Activated B cell treated with CpG ODN at 0.5 μM for 24 hours (primary cell): ENCODE measurements at places on chromosomes 7 and 10. TPM values are rescaled to one million over a fixed set of nuclear protein-coding genes. Genes with fewer than 3 reads are reported as not detected.

GRCh38 chr10:70672165-70673042 lies at the start of gene ADAMTS14:
Gene ADAMTS14, plus strand, starts transcription at chr10:70672506. Its CDS starts 297 bp downstream, at chr10:70672803.
- DNase-seq, result no peak

- no peak for DNase-seq
These were observed 8.4 kb downstream of the TCF7L2 start for GRCh38 chr10:112958275-112958995.

DNA sequence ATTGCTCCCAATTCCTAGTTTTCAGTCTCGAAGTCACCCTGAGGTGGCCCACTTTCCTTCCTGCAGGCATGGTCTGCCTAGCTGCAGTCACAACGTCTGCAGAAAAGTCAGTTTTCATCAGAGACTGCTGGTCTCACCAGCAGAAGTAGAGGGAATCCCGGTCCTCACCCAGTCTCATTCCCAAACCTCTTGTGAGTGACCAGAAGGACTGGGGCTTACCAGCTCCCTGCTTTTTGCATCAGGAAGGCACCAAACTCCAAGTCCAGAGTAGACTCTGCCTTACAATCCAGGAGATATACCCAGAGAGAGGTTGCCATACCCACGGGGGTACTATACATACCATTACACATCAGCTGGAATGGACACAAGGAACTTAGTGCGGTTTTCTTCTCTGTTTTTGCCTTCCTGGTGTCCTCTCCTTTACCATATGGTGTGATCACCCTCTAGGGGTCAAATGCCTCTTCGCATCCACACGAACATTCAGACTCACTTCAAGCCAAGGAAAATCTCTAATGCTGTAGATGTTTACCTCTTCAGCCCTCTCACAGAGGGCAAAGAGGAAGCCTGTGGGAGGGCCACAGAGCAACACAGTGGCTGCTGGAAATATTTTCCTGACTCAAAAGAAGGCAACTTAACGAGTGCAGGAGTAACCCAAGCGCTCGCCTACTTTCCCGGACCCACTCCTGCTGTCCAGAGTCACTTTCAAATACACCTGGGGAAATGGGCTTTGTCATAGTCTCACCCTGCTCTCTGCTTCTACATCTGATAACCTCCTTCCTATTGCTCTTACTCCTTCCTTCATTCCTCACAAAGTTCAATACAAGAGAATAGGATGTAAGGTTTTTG lies 220.9 kb downstream of the C7orf25 start:
- no peak for DNase-seq

DNA sequence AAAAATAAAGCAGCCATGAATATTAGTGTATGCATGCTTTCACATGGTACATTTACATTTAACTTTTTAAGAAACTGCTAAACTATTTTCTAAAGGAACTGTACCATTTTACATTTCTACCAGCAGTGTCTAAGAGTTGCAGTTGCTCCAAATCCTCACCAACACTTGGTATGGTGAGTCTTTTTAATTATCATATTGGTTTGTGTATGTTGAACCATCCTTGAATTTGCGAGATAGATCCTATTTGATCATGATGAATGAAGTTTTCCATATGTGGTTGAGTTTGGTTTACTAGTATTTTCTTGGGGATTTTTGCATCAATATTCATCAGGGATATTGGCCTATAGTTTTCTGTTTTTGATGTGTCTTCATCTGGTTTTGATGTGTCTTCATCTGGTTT lies 1057.2 kb downstream of the LRMDA start:
- DNase-seq, result no peak

- DNase-seq, result no peak
These were observed 15.5 kb upstream of the GTPBP4 start for GRCh38 chr10:972763-973162.

DNA sequence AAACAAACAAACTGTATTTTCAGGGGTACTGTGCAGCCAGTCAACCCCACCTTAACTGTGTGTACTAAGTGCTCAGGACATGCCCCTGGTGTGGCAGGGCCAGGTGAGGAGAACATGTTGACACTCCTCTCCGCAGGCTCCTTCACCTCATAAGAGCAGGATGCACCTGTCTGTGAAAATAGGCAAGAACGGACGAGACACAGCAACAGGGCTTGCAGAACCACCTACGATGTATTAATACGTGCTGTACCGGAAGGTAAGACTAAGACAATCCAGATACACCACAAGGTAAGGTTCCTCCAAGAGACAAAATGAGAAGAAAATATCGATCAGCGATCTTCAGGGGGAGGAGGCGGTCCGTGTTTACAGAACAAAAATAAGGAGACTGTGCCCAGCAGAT lies 65.8 kb upstream of the CAMK2B start:
- DNase-seq, result no peak

- no peak for DNase-seq
These were observed 28.6 kb upstream of the KCNK18 start for GRCh38 chr10:117168729-117169128.

DNA sequence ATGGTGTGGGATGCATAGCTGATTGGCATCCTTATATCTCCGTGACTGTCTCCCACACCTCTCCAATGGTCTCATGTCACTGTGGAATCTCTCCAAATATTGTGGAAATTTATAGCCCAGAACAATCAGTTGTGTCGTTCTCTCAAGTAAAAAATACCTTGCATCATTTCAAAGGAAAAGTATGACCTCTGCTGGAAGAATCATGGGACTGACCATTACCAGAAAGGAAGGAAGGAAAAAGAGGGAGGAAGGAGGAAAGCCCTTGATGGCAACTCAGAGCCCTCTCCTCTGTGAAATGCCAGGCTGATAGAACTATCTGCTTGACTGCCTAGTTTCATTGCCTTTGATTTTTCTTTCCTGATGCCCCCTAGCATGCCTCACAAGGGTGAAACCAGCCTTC lies 76.3 kb downstream of the FOXI2 start:
- DNase-seq, result no peak

DNA sequence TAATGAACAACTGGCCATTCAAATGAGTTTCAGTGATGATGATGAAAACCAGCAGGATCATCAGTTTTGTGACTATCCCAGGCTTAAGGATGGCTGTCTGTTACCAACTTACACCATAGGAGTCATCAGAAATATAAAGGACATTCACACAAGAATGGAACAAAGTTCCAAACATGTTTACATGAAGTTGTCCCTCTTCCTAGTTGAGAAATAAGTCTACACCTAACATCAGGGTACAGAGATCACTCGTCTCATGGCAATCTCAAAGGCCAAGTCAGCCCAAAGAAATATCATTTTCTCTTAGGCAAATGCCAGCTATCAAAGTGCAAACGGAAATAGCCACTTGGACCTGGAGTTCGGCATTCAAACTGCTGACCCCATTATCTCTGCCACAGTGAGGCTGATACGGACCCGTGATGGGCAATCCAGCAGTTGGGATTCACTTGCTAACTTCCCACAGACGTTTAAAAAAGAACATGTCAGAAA lies 53.0 kb downstream of the CREB3L2 start:
- no peak for DNase-seq

DNA sequence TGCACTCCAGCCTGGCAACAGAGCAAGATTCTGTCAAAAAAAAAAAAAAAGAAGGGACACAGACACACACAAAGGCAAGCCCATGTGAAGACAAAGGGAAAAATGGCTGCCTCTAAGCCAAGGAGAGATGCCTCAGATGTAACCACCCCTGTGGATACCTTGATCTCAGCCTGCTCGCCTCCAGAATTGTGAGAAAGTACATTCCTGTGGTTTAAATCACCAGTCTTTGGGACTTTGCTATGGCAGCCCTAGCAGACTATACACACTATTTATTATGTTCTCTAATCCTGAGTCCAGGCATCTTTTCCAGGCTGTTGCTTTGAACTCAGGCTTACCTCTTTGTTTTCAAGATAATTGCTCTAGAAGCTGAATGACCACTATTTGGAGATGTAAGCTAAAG lies 494.3 kb downstream of the GALNT17 start:
- DNase-seq, result no peak

DNA sequence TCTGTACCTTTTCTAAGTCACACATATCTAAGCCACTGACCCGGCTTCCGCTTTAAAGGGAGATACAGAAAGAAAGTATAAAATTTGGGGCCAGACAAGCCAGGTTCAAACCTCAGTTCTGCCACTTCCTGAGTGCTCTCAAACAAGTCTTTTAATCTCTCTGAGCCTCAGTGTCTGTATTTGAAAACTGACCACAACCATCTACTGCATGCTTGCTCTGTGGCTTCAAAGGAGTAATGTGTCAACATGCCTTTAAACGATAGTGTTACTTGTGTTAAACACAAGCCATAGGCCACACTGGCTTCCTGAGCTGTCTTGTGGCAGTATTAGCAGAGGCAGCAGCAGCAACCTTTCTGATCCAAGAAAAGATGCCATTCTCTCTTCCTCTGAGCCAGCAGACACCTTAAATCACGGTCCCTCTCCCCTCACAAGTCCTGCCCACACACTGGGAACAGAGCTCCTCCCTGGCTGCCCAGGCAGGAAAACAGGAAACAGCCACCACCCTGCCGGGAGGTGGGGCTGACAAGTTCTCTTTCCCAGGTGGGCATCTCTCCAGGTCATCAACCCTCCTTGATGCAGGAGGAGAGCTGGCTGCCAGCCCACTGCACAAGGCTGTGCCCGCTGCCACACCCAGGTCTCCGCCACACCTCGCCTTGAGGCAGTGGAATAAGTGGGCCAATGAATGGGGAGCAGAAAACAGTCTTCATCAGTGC lies 10.7 kb downstream of the HIP1 start:
- DNase-seq, result no peak

DNA sequence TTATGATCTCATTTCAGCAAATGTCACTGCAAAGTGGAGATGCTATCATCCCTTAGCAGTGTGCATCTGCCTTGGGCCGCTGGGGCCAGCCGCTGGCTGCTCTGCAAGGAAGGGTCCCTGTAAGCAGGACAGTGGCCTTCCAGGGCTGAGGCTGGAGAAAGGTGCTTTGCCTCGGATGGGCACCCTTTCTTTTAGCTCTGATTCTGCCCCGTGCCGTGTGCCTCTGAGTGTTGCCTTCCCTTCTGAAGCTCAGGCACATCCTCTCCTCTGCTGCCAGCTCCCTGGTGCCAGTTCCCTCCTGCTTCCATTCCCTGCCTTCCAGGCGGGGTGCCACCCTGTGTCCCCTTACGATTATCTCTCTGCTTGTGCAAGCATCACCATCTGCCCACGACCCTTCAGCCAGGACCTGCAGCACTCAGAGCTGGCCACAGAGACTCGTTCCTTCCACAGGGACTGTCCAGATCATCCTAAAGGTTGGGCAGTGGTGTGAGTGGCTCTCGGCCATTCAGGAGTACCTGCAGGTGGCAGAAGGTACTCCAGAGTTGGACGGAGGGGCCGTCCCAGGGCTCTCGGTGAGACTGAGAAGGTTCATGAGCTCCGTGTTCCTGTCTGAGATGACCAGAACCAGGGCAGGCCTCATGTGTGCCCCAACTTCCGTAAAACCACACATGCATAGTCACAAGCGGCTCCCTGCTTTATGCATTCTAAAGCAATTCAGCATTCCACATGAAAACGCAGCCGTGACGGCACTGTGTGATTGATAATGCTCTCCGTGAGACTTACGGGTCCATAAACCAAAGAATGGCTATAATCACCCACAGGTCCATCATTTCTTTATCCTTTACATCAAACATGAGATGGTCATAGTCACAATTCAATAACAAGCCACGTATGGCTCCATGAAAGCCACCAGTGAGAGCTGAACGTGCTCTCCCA lies 371.4 kb downstream of the DNAJB6 start:
- no peak for DNase-seq

GRCh38 chr7:93115796-93116195 lies 2.0 kb downstream of the SAMD9 start:
- no peak for DNase-seq

GRCh38 chr10:62084451-62084850 lies 183.0 kb downstream of the ARID5B start:
- DNase-seq, result no peak

GRCh38 chr7:149713731-149714068 lies 59.7 kb downstream of the ZNF467 start:
- no peak for DNase-seq

DNA sequence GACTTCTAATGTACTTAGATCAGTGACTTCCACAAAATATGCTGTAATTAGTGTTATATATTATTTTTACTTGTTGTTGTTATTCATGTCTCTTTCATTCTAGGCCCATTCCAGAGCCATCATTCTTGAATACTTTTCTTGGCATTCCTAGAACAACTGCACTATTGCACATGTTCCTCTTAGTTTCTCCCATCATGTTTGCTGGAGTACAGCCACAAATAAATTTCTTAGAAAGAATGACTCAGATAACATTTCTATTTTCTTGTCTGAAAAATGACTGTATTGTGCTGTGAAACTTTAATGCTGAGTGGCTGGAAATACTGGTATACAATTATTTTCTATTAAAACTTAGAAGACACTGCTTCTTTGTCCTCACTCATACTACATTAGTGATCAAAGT lies 651.0 kb upstream of the STEAP1 start:
- DNase-seq, result no peak

DNA sequence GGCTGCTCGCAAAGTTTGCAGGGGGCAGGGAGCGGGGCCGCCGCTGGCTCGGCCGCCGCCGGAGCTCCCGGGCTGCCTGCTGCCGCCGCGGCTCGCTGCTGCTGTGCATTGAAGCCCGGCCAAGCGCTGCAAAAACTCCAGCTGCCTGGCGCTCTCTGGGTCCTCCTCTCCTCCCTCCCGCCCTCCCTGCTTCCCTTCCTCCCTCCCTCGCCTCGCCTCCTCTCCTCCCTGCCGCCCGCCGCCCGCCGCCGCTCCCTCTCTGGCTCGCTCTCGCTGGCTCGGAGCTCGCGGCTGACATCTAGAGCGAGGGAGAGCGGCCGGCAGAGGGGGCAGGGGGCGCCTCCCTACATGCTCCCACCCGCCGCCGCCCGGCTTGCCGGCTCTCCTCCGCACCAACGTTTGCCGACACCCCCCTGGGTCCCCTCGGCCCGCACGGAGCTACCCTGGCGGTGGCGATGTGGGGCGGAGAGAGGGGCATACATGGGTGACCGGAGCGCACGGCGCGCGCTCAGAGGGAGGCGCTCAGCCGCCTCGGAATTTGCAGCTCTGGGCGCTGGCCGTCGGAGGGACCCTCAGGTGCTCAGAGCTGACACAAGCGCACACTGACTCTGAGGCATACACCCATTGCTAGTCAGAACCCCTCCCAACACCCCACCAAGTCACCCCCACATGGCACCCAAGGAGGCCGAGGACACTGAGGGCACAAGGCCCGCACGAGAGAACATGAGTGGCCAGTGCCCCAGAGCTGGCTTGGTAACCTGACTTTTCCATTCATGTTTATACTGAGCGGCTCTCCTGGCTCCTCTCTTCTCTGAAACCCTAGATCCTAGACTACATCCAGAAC lies 1.2 kb upstream of the PLXNA4 start:
- no peak for DNase-seq

The CYP3A4 gene
- not detected in 2 replicates for total RNA-seq

The CALD1 gene
- total RNA-seq, result 0.15 and 0.33 TPM in 2 replicates

The CACNA2D1 gene
- not detected in 2 replicates for total RNA-seq

The HEPACAM2 gene
- total RNA-seq, result not detected in 2 replicates

The ITPRID1 gene
- not detected in 2 replicates for total RNA-seq

The DPY19L1 gene
- total RNA-seq, result 10.0 and 13.6 TPM in 2 replicates

The ZNF488 gene
- total RNA-seq, result not detected in 2 replicates
